Suppressor macrophage (primary cell): ENCODE measurements at places on chromosomes 3 and 15.

DNA sequence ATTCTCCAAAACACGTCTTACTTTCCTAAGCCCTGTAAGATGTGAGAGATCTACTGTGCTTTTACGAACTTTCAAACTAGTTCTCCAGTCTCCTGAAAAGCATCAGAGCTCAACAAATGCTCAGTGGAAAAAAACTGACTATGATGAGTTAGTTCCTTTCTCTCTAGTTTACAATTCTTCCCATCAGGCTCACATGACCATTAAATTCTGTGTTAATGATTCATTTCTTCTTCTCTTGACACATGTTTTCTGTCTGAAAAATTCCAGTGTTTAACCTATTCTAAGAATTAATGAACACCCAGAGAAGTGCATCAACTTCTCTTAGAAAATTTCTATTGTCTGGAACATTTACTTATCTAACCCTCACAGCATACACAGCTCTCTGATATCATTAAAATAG, 844.3 kb downstream of the SI start:
- DNase-seq = no peak

DNA sequence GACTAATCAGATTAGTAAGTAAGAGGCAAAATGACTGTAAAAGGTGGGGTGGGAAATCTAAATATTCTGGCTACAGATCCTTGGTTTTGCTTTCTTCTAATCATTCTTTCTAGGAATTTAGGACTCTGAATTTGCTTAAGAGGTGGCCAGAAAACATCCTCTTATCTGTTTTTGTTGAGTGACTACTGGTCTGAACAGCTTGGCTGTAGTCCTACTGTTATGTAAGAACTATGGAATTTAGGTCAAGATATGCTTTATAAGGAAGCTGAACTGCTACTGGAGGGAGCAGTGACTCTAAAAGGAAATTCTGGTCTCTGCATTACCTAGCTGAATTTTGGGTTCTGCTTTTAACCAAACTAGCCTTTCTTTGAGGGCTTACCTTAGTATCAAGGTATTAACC, 33.5 kb upstream of the CSPG5 start:
- DNase-seq = no peak

GRCh38 chr3:53109891-53110771, 20.1 kb downstream of the RFT1 start:
- peak; percentile 78 for DNase-seq

DNA sequence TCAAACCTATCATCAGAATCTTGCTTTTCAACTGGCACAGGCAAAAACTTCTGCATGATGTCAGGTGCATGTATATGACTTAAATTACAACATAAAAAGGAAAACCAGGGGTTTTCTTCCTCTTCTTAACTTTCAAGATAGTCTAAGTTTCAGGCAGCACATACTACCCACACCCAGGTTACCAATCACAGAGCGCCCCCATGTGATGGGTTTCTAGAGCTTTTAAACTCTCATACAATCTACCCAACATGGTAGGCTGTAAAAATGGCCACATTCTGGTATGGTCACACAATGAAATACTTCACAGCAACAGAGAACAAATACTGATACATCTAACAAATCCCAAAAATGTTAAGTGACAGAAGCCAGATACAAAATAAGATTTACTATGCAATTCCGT, 7.4 kb downstream of the MESD start:
- no peak for DNase-seq

- DNase-seq = no peak
Observed at GRCh38 chr3:56775445-56775837, 26.3 kb downstream of the ARHGEF3 start.

DNA sequence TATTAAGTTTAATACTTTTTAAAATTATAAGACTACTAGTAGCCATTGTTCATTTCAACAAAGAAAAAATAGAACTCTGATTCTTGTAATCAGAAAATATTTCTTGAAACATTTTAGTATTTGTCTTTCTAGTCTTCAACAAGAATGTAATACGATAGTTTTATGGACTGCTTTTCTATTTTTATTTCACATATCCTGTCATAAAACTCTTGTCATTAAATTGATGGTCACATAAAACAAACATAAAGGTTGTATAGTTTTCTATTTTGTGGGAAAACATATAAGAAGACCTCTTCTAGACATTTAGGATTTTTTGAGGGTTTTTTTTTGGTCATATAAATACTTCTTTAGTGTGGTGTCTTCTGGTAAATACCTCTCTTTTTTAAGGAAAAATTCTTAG, 62.4 kb downstream of the ATP2C1 start:
- DNase-seq = no peak

DNA sequence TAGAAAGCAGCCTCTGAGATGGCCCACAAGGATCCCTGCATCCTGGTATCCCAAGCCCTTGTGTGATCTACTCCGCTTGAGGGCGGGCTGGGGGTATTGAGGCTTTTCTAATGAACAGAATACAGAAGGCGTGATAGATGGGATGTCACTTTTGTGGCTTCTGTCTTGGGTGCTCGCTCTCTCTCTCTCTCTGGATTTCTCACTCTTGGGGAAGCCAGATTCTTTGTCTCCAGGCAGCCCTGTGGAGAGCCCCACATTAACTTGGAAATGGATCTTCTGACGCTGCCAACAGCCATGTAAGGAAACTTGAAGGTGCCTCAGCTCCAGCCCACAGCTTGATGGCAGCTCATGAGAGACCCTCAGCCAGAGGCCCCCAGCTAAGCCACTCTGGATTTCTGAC, 26.9 kb upstream of the SEC62 start:
- no peak for DNase-seq

- peak; percentile 84 for DNase-seq
Observed at GRCh38 chr3:197137751-197138150, 108.1 kb upstream of the MELTF start.

GRCh38 chr3:103271575-103271974, 836.8 kb downstream of the ZPLD1 start:
- no peak for DNase-seq

- peak; percentile 76 for DNase-seq
Observed at GRCh38 chr3:171772427-171773056, 37.7 kb downstream of the PLD1 start.
